RWPE2 (cell line): ENCODE measurements at places on chromosomes 7 and 10.

DNA sequence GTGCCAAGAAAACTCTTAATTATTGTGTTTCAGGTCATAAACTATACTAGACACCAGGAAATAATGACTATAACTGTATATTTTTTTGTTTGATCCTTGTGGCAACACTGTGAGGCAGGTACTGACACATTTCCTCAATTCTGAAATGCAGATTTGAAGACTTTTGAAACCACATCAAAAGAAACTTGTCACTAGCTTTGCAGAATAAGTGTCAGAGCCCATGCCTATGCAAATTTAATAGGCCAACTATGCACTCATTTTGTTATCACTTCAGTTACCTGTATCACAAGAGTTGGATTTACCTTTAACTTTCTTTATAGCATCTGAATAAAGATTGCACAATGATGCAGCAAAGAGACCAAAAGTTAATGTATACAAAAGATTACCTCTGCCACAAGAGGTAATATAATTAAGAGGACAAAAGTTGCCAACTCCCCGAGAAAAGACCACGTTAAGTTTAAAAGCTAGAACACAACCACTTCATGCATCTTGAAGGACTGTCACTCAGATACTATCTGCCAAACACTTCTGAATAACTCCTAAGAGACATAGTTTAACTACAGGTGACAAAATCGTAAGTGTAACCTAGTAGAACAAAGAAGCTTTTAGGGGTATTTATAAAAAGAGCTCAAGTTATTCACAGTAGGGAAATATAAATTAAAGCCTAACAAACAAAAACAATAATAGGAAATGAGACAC, 80.5 kb downstream of the ELAPOR2 start:
- H3K27ac ChIP-seq: no peak overlapping the region
- H3K27me3 ChIP-seq: no peaks in the 10 kb centered on the region
- no peaks in the 10 kb centered on the region for H3K36me3 ChIP-seq
- no peak overlapping the region for H3K4me3 ChIP-seq

DNA sequence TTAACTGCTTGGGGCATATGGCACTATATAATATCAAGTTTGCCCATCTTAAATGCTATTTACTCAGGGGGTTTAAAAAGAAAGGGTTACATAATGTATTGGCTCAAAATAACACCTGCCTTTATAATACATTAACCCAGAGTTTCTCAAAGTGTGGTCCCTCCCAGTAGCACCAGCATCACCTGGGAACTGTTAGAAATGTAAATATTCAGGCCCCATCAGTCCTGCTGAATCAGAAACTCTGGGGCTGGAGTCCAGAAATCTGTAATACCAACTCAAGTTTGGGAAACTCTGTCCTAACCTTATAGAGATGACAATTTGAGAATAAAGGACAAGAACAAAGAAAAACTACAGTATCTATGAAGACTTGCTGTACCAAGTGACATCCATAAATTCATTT, 270.7 kb downstream of the PARD3 start:
- no peak overlapping the region for H3K4me3 ChIP-seq
- DNase-seq: no peak
- no peaks in the 10 kb centered on the region for H3K4me1 ChIP-seq
- H3K36me3 ChIP-seq: no peaks in the 10 kb centered on the region
- no peak overlapping the region for H3K27ac ChIP-seq

DNA sequence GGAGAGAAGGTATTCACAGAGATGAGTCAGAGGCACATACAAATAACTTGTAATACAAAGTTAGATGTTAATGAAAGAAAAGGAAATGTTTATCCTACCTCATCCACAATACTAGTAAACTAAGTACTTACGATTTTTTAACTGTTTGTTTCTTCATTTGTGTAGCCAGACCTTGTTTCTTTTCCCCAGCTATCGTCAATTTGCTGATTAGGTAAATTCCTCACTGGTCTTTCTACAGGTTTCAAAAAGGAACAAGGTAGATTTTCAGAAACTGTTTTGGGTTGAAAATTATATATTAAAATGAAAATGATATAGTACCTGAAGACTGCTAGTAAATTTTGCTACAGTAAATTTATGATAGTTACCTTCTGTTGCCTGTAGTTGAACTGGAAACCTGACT, 56.6 kb downstream of the PON1 start:
- no peak overlapping the region for H3K27ac ChIP-seq
- peaks cover 3% of the 10 kb centered on the region for H3K4me1 ChIP-seq
- H3K4me3 ChIP-seq: no peak overlapping the region
- no peaks in the 10 kb centered on the region for H3K27me3 ChIP-seq
- DNase-seq: no peak

GRCh38 chr7:52504561-52504960, 530.9 kb upstream of the POM121L12 start:
- H3K27ac ChIP-seq: no peak overlapping the region
- no peaks in the 10 kb centered on the region for H3K36me3 ChIP-seq

DNA sequence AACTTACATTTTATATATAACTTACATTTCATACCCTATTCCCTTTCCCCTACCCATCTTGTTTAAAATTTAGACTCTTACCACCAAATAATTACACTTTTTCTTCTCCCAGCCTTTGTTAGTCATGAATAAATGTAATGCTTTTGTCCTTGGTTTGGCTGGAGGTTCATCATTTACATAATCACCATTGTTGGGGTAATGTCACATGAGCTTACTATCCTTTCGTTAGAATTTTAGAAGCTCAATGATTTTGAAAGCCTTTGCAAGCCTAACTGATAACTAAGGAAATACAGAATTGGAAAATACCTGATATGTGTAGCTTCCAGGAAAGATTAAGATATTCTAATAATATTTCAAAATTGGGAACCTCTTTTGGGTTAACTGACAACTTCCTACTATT, 171.7 kb downstream of the PLXDC2 start:
- no peaks in the 10 kb centered on the region for H3K27me3 ChIP-seq
- no peak overlapping the region for H3K4me3 ChIP-seq
- no peak for DNase-seq
- no peaks in the 10 kb centered on the region for H3K4me1 ChIP-seq
- no peaks in the 10 kb centered on the region for H3K36me3 ChIP-seq

DNA sequence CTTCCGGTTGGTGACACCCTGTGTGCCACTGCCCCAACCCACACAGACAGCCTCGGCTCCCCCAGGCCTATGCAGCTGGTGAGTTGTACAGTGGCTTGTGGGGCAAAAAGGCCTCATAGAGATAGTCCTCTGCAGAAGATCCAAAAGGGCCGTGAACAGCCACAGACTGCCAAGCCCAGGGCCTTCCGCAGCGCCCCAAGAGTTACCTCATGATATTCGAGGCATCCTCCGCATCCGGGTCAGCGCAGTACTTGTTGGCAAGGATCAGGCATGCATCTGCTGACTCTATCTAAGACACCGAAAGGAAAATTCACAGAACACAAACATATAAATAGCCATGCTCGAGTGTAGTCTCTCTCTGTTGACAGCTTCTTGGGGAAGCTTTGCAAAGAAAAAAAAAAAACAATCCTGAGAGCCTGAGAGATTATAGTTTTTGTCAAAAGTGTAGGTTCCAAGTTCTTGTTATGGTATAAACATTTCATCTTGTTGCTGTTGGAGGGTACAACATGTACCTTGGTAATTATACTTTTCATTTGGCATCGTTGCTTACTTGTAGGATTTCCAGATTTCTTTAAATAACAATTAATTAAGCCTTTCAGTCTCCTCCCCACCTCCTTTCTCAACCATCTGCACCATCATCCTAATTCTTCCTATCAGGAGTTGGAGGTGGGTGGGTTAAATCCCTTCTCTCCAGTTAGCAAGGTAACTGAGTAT, 553.0 kb downstream of the KCNMA1 start:
- H3K27ac ChIP-seq: no peak overlapping the region
- H3K4me1 ChIP-seq: no peaks in the 10 kb centered on the region
- H3K27me3 ChIP-seq: no peaks in the 10 kb centered on the region
- H3K36me3 ChIP-seq: no peaks in the 10 kb centered on the region
- H3K4me3 ChIP-seq: no peak overlapping the region

DNA sequence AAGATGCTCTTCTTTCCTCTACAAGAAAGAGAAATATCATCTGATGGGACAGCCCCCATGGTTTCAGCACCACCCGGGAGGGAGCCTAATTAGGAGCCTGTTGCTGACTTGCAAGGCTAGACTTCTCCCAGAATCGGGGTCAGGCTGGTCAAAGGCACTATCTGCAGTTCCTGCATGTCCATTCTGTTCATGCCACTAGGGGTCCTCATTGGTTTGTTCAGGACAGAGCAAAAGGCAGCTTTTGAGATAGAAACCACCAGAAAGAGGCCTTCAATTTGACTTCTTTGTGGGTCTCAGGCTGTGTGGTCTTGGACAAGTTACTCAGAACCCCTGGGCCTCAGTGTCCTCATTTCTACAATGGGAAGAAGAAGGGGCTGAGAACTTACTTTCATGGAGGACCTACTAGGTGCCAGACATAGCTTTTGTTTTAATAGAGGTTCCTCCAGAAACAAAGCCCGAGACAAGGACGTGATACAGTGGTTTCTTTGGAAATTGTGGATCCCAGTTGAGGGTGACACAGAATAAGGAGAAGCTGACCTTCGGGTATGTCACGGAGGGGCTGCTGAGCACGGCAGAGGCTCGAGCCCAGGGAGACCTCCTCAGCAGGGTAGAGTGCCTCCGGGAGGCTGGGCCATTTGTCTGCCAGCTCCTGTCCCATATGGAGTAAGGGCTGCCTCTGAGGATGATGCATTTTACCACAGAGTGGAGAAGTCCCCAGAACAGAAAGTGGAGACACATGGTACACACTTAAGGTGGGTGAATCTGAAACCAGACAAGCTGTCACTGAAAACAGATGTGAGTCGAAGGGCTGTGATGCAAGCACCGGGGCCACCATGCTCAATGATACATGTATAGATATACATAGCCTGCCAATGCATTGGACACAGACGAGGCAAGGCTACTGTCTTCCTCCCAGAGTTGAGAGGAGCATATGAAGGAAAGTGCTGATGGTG, 33.1 kb upstream of the NEUROD6 start:
- H3K4me3 ChIP-seq: no peak overlapping the region
- H3K27me3 ChIP-seq: no peaks in the 10 kb centered on the region
- no peaks in the 10 kb centered on the region for H3K36me3 ChIP-seq
- no peak overlapping the region for H3K27ac ChIP-seq
- DNase-seq: no peak

- no peak overlapping the region for H3K4me3 ChIP-seq
- no peaks in the 10 kb centered on the region for H3K36me3 ChIP-seq
- peak; percentile 72 for DNase-seq
- H3K27me3 ChIP-seq: no peaks in the 10 kb centered on the region
Measured at GRCh38 chr10:78255796-78256638, 222.4 kb downstream of the RPS24 start.

DNA sequence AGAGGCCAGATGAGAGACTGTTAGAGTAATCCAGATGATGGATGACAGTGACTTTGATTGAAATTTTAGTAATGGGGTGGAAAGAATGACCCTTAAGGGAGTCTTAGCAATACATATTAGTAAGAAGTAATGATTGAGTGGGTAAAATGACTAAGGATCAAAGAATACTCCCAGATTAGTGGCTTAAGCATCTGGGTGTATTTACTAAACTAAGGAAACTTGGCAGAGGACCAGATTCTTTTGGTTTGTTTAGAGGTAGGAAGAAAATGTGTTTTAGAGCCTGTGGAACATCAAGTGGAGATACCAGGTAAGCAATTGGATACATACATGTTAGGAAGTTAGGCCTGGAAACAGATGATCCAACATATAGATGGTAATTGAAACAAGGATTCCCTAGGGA, 58.8 kb upstream of the ADRA2A start:
- DNase-seq: no peak
- peaks cover 10% of the 10 kb centered on the region for H3K36me3 ChIP-seq
- no peak overlapping the region for H3K27ac ChIP-seq

GRCh38 chr7:115962340-115962739, 68.2 kb downstream of the TFEC start:
- DNase-seq: no peak
- H3K27ac ChIP-seq: no peak overlapping the region
- no peaks in the 10 kb centered on the region for H3K36me3 ChIP-seq
- no peaks in the 10 kb centered on the region for H3K27me3 ChIP-seq

DNA sequence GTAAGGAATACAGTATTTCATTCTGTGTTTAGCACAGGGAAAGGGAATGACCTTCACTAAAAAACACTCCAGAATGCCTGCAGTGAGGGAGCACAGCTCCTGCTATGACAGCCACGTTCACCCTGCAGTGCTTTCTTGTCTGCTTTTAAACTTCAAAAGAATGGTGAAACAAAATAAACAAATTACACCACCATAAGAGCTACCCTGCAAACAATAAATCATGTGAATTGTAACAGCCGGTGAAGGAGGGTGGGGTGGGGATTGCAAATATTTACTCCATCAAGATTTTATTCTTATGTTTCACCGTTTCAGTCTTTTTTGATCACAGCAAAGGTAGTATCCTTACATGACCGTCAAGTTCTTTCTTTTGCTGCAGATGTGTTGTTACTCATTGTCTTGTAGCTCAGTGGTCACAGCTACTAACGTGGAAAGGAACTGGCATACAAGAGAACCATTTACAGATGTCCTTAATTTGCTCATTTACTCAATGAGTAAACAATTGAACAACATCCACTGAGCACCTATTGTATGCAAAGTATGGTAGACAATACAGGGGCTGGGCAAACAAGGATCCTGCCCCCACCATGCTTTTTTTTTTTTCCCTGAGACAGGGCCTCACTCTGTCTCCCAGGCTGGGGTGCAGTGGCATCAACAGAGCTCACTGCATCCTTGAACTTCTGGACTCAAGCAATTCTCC, 4.1 kb upstream of the CHN2 start:
- H3K36me3 ChIP-seq: no peaks in the 10 kb centered on the region
- no peak overlapping the region for H3K27ac ChIP-seq
- no peak overlapping the region for H3K4me3 ChIP-seq
- peaks cover under 1% of the 10 kb centered on the region for H3K27me3 ChIP-seq
- peaks cover 4% of the 10 kb centered on the region for H3K4me1 ChIP-seq

- no peaks in the 10 kb centered on the region for H3K36me3 ChIP-seq
- no peak overlapping the region for H3K27ac ChIP-seq
- DNase-seq: no peak
- no peaks in the 10 kb centered on the region for H3K27me3 ChIP-seq
- H3K4me3 ChIP-seq: no peak overlapping the region
- H3K4me1 ChIP-seq: no peaks in the 10 kb centered on the region
Measured at GRCh38 chr10:18424200-18424599, 227.2 kb downstream of the NSUN6 start.

DNA sequence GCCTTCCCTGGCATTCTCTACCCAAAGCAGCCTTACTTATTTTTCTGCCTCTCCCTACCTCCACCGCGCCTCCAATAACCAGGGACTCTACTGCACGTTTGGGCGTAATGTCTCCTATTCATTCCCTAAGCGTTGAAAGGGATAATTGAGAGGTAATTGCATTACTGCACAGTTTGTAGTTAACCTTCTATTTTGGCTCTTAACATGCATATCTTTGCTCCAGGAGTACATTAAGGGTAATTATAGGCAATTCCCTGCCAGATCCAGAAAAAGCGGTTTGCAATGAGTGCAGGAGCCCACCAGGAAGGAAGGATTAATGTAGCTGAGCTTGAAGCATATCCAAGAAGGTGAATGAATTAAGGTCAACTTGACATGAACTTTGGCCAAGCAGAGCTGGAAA, 558.4 kb downstream of the TYW1 start:
- no peak overlapping the region for H3K4me3 ChIP-seq
- no peaks in the 10 kb centered on the region for H3K27me3 ChIP-seq
- H3K36me3 ChIP-seq: no peaks in the 10 kb centered on the region
